ENCODE measurements at places on chromosomes 3 and 15.

GRCh38 chr3:106068795-106069194, 200.0 kb upstream of the CBLB start:
- no peak for DNase-seq

- no peak for DNase-seq
Measured at GRCh38 chr3:77648664-77649063, 608.8 kb downstream of the ROBO2 start.

- DNase-seq = no peak
Measured at GRCh38 chr3:5123937-5124336, 1.8 kb downstream of the ARL8B start.

DNA sequence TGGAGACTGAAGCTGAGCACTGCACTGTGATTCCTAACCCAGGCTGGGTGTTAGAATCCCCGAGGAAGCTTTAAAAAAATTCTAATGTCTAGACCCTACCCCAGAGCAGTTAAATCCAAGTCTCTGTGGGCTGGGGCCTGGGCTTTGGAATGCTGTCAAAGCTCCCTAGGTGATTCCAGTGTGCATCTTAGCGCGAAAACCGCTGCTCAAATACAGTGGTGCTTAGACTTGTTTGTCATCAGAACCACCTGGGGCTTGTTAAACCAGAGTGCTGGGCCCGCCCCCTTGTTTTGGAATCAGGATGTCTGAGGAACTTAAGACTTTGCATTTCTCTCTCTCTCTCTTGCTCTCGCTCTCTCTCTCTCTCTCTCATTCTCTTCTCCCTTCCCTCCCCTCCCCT, 20.7 kb downstream of the RHCG start:
- no peak for DNase-seq

DNA sequence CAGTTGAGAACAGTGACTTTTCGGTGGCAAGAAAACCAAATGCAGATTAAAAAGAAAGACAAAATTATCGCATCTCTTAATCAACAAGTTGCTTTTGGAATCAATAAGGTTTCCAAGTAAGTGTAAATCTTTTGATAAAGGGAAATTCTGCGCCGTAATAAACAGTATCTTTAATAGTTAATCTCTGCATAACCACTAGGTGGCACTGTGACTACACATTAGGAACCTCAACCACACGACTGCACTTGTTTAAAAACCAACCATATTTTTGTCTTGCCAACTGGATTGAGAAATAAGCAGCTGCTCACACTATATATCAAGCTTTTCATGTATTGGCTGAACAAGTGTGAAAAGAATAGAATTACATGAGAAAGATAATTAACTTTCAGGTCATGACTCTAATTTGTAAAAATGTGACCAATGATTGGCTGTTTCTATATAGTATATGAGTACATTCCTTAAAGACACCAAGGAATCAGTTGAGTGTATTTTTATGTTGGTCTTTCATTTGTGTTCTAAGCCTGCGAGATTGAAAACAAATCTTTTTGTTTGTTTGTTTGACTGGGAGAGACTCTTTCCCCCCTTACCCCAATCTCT, 72.7 kb downstream of the DZIP3 start:
- DNase-seq = no peak

GRCh38 chr3:37536840-37537239, 324.8 kb upstream of the CTDSPL start:
- DNase-seq = no peak

GRCh38 chr3:171295484-171296373, 164.5 kb downstream of the TNIK start:
- DNase-seq = no peak

- DNase-seq = no peak
Measured at GRCh38 chr3:183645254-183645653, 9.8 kb downstream of the KLHL24 start.

DNA sequence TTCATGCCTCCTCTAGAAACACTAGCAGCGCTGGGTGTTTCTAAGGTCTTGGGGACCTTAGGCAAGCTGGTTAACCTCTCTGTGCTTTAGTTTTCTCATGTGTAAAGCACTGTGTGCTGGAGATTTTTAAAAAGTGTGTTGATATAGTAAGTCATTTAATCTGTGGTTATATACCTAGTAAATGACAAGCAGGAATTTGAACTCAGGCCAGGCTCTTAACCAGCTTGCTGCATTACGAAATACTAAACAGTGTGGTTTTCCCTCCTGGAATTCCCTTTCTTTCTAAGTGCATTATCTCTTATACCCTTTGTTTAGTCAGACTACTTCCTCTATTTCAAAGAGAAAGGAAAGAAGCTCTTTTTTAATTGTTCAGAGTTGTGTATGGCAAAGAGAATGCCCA, 26.5 kb downstream of the NEO1 start:
- DNase-seq = no peak

GRCh38 chr15:45481135-45481534, 41.4 kb downstream of the SLC30A4 start:
- no peak for DNase-seq

DNA sequence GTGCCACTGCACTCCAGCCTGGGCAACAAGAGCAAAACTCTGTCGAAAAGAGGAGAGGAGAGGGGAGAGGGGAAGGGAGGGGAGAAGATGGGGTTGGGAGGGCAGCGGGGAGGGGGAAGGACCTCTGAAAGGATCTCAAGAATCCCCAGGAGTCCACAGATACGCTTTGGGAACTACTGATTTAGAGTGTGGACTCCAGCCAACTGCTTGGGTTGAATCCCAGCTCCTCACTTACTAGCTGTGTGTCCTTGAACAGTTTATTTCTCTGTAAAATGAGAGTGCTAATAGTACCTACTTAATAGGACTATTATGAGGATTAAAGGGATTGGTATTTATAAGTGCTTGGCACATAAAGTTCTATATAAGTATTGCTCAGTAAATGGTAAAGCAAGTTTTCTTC, 45.0 kb upstream of the FAH start:
- no peak for DNase-seq

GRCh38 chr15:100973351-100974111, 54.4 kb downstream of the LRRK1 start:
- no peak for DNase-seq

DNA sequence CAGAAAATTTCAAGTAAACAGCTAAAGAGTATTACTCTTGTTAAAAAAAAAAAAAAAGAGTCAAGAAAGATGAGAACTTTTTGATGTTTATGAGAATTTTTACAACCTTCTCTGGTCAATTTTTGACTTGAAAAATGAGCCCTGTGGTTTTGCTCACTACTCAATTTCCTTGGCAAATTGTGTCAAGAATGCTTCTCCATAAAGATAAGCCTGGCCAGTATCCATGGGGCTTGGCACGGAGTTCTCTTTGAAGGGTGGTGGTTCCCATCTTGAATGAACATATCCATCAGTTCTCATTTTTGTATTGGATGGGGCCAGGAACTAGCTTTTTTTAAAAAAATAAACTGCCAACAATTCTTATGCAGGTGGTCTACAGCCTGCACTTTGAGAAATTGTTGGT, 179.9 kb downstream of the RYR3 start:
- DNase-seq = no peak

DNA sequence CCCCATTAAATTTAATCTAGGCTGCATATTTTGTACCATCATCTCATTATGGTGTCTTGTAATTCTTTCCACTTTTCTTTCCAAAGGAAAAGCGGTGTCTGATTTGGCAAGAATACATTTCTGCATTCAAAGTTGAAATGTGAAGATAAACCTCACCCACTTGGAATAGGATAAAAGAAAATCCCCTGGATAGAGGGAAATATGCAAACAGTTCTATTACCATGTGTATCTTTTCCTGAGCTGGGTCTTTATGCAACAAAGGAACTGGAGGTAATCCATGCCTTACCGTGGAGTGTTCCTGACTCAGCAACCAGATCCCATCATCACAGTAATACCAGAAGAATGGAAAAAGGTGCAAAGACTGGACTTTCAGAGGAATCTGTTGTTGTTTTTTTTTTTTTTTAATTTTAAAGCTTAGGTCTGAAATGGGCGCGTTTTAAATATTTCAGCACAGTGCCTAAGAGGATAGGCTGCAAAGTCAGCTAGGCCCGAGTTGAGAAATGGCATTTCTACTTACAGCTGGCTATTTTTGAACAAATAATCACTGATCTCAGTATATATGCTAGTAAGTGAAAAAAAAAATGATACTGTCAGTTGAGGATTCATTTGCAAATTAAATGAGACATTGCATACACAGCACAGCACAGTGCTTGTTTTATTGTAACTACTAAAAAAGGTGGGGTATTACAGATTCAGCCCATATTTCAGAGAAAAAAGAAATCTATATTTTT, 55.5 kb upstream of the ADAMTS9 start:
- no peak for DNase-seq

DNA sequence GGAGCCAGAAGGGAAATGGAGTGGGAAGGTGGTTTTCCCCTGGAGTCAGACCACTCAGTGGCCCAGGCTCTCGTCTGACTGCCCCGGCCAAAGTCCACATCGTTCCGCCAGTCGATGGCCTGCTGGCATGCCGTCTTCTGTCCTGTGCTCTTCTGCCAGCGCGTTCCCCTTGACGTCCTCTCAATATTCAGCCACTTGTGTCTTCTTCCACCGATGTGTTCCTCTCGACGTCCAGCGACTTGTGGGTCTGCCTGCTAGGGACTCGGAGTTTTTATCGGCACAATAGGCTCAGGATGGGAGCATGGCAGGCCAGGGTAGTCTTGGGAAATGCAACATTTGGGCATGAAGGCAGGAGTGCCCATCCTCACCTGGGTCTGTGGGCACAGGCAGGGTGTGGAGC, 542.5 kb upstream of the LMCD1 start:
- no peak for DNase-seq

- no peak for DNase-seq
Measured at GRCh38 chr3:180278583-180279188, 241.9 kb upstream of the PEX5L start.

GRCh38 chr3:178491751-178492150, 44.5 kb upstream of the KCNMB2 start:
- no peak for DNase-seq

DNA sequence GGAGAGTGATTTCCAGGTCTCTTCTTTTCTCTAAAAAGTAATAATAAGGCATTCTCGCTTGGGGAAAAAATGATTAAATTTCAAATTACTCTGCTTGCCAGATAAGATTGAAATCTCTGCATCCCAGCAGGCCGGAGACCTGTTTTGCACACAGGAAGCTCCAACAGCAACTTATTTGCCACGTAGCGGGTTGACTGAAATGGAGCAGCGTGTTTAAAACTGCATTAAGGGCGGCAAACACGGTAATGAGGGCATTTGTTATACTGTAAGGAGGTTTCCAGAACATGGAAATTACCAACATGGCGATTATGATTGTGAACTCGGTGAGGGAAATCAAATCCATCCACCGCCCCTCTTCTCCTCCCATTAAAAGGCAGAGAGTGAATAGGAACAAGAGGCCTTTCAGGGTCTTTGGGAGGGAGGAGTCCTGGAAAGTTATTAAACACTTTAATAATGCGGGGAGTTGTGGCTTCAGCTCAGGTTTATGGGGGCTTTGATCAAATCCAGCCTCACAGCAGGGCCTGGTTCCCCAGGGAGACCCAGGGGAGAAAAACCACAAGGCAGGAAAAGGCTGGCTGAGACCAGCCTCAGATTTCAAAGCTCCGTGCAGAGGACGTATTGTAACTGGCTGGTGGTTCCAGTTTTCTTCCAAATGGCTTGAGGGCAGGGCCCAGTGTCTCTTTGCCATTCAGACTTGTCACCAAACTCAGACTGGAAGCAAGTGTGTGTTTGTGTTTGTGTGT, 242.3 kb downstream of the TLE3 start:
- no peak for DNase-seq

DNA sequence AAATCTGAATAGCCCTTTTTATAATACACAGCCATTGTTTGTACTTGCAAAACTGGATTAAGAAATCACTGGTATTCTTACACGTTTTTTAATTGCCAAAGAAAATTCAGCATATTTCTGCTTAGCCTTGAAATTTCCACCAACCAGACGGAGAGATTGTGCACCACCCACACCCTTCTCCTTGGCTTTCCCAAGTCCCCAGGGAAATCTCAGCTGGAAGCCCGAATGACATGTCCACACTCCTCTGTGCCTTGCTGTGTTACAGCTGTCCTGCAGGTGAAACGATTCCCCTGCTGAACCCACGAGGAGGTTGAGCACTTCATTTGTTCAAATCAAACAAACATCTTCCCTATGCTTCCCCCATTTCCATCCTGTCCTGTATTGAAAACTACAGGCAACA, 49.6 kb upstream of the PPARG start:
- no peak for DNase-seq

GRCh38 chr3:79878708-79879107, 110.9 kb upstream of the ROBO1 start:
- no peak for DNase-seq

GRCh38 chr15:80059786-80060355, 395 bp downstream of the ZFAND6 start:
- DNase-seq = no peak

DNA sequence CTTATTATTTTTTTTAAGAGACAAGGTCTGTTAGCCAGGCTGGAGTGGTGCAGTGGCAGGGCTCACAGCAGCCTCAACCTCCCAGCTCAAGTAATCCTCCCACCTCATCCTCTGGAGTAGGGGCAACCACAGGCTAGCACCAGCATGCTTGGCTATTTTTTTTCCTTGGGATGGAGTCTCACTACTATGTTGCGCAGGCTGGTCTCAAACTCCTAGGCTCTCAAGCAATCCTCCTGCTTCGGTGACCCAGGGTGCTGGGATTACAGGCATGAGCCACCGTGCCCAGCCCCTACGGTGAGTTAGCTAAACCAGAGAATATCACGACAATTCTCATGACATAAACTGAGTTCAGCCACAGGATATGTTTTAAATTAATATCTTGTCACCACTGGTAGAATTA, 2.0 kb downstream of the DCUN1D1 start:
- no peak for DNase-seq

- DNase-seq = no peak
Measured at GRCh38 chr3:45895686-45896468, 9.5 kb downstream of the CCR9 start.

GRCh38 chr15:88625943-88626741, 5.0 kb downstream of the AEN start:
- no peak for DNase-seq

DNA sequence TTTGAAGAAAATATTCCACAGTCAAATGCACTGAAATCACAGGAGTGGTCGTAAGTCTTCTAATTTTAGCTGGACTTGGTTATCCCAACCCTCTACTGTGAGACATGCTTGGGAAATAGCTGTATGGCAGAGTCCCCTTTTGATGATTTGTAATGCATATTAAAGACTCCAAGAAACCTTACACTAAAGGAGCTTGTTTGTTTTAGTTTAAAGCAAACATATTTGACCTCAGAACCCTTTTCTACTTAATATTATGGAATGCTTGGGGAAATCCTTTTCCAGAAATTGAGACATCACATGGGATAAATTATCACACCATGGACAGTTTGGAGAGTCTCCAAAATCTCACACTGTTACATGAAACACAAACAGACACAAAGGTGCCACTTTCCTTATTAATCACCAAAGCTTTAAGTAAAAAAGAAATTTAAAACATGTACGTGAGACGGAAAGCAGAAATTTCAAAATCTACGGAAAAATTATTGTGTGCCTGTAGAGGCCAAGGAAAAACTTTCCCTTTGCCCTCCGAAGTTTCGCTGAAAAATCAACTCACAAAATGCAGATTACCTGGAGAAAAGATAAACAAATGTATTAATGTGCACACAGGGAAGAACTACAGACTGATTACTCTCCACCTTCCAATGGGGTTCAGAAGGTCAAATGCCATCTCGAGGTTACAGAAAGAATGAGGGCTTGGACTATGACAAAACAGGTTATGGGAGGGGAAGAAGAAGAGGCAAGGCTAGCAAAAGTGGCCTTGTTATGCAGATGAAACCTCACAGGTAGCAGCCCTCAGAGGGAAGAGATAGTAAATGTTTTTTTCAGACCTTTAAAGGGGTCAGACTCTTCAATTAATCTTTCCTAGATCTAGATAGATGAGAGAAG, 7.0 kb upstream of the CPB1 start:
- DNase-seq = no peak

Data from stimulated activated CD8-positive, alpha-beta memory T cell treated with anti-CD3 and anti-CD28 coated beads, Interleukin-2, amount 100 ng/mL, for 1 hour (primary cell).